ENCODE measurements at places on chromosomes 5 and 9.

GRCh38 chr9:33924978-33925797 lies 108.2 kb downstream of the UBE2R2 start:
- peak; percentile 57 for DNase-seq

GRCh38 chr5:132094393-132095076 lies 20.9 kb downstream of the CSF2 start:
- DNase-seq = peak; percentile 95

DNA sequence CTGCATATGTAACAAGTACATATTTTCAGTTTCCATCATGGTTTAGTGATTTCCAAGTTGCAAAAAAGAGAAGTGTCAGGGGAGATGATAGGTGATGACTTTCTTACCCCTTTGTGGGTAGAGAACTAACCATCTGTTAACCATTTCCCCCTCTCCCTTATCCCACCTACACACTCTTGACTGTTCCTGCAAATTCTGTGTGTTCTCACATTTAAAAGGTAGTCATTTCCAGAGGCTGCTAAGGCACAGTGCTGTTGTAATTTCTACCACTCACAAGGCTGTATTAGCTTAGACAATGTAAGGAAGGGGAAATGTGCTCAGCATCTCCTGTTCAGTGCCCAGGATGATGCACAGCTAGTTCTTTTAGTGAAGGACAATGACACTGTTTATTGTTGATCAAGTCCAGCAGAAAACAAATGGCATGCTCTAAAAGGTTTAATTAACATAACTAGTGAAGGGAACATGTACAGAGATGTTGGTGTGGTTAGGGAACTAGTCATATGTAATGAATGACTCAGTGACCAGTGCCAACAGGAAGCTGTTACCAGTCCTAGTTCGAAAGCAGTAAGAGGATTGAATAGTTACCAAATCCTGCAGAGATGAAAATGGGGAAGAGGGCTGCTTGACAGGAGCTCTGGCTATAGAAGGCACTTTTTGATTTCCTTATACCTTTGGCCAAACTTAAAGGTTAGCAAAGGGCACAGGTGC lies 165.1 kb downstream of the PLK2 start:
- peak; percentile 57 for DNase-seq

DNA sequence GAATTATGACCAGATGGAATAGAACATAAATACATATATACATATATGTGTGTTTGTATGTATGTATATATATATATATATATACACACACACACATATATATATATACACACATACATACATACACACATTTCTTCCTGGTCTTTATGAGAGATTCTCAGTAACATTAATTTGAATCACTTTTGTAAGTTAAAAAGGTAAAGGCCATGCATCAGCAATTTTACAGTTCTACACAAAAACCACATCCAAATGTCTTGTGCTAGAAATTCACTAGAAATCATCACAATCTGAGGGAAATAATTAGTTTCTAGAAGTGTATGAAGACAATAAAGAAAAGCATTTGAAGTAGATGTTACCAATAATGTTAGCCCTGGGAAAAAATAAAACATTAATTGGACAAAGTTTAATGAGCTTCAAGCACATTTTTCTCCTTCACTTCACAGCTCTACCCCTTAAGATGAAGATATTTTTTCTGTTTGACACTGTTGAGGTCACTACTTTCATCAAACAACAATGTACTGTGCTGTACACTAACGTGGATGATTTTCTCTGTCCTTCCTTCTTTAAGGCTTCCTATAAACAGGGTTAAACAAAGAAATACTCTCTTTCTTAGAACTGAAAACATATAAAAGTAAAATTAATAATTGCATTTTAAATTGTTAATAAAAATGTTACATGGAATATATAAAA lies 189.2 kb upstream of the NR4A3 start:
- no peak for DNase-seq

DNA sequence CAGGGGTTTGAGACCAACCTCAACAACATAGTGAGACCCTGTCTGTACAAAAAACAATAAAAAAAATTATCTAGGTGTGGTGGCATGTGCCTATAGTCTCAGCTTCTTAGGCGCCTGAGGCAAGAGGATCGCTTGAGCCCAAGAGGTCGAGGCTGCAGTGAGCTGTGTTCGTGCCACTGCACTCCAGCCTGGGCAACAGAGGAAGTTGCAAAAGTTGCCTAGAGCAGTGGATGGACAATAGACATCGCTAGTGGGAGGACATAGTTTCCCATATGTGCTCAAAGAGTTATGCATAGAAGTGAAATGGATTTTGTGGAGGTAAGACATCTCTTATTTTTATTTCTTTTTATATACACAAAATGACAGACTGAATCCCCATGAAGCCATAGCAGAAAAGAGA lies 19.0 kb downstream of the HNRNPK start:
- no peak for DNase-seq

DNA sequence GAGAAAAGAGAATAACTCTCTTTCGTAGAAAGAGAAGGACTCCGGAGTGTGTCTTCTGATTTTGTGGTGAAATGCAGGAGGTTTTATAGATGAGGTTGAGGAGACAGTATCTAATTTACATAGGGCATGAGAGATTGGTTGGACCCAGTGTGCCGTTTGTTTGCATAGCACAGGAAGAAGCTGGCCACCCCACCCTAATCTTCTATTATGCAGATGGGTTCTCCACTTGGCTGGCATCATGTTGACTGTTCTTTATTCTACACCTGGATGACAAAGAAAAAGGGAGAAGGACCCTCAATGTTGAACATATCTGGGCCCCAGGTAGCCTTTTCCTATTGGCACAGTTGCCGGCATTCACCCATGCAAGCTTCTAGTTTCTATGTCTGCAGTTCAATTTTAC lies 23.2 kb upstream of the MINAR2 start:
- no peak for DNase-seq

- DNase-seq = no peak
These were observed 5.5 kb downstream of the CCIN start for GRCh38 chr9:36174731-36175130.
